Activated T-helper 2 cell treated with anti-CD3 and anti-CD28 coated beads, Interferon-gamma antibody, Interleukin-2, Interleukin-4, amounts not matched to agents 10 μg/mL and 5 μg/mL and 100 μg/mL, durations not matched to agents 14 hours and 24 hours and 36 hours (primary cell): ENCODE measurements at places on chromosomes 2 and 18.

DNA sequence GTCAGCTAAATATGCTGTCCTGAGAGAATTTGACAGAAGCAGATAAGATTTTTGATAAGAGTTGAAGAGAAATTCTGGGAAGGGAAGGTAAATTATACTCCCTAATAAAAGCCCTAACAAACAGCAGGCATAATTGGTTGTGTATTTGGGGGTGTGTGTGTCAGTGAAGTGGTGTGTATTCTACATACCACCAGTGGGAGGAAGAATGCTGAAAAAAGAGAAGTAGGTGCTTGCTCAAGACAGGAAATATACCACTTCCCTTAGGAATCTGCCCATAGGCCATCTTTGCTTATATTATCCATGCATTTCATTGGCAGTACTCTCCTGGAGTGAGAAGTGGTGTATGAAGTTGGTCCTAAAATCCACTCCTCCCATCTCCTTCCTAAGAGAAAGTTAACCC, 76.2 kb downstream of the FMNL2 start:
- H3K36me3 ChIP-seq = no peaks in the 10 kb centered on the region
- DNase-seq = no peak

DNA sequence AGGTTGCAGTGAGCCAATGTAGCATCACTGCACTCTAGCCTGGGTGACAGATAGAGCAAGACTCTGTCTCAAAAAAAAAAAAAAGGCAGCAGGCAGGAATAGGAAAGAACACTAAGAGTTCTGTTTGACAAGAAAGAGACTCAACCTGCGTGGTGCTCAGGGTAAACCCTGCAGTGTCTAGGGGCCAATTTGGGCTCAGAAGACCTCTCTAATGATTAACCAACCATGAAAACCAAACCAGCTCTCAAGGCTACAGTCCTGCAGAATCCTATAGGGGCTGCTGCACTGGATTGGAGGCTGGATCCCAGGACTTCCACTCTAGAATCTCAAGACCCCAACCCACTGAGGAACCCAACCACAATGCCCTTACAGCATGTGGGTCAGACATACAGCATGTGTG, 2.4 kb downstream of the TRABD2A start:
- peaks cover 67% of the 10 kb centered on the region for H3K4me1 ChIP-seq
- peaks cover 56% of the 10 kb centered on the region for H3K36me3 ChIP-seq
- H3K4me3 ChIP-seq = peak overlapping the region; percentile 58
- no peak for DNase-seq

DNA sequence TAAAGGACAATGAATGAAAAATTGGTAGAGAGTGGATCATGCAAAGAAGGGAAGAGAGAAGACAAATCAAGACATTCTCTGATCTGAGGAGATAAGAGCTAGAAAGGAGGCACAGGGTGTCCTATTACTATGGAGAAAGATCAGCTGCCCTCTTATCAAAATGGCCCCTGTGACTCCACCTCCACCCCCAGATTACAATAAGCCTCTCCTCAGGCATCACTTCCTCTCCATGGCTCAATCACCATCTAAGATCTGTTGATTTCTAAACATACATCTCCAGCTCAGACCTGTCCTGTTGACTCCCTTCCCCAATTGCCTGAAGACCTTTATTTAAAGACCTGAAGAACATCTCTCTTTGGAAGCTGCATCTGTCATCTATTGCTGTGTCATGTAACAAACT, 43.2 kb downstream of the SP100 start:
- no peaks in the 10 kb centered on the region for H3K27me3 ChIP-seq
- H3K4me3 ChIP-seq = no peak overlapping the region
- H3K4me1 ChIP-seq = peaks cover 52% of the 10 kb centered on the region
- H3K36me3 ChIP-seq = peaks cover 97% of the 10 kb centered on the region
- DNase-seq = no peak
- H3K27ac ChIP-seq = peak overlapping the region; percentile 34

- H3K27ac ChIP-seq = no peak overlapping the region
- DNase-seq = no peak
- H3K36me3 ChIP-seq = no peaks in the 10 kb centered on the region
- H3K4me1 ChIP-seq = no peaks in the 10 kb centered on the region
- H3K27me3 ChIP-seq = peaks cover 5% of the 10 kb centered on the region
These were observed 29.3 kb upstream of the ZNF385B start for GRCh38 chr2:179890666-179891065.

- peak overlapping the region; percentile 89 for H3K27ac ChIP-seq
- peaks cover 19% of the 10 kb centered on the region for H3K4me1 ChIP-seq
- peak; percentile 12 for DNase-seq
- H3K36me3 ChIP-seq = peaks cover 10% of the 10 kb centered on the region
- peak overlapping the region; percentile 61 for H3K4me3 ChIP-seq
These were observed 132.7 kb upstream of the XPO1 start for GRCh38 chr2:61670591-61671501.

GRCh38 chr2:222561817-222562645, 93.9 kb downstream of the FARSB start:
- DNase-seq = no peak
- H3K27me3 ChIP-seq = no peaks in the 10 kb centered on the region
- H3K36me3 ChIP-seq = peaks cover 11% of the 10 kb centered on the region
- no peaks in the 10 kb centered on the region for H3K4me1 ChIP-seq
- H3K27ac ChIP-seq = no peak overlapping the region

DNA sequence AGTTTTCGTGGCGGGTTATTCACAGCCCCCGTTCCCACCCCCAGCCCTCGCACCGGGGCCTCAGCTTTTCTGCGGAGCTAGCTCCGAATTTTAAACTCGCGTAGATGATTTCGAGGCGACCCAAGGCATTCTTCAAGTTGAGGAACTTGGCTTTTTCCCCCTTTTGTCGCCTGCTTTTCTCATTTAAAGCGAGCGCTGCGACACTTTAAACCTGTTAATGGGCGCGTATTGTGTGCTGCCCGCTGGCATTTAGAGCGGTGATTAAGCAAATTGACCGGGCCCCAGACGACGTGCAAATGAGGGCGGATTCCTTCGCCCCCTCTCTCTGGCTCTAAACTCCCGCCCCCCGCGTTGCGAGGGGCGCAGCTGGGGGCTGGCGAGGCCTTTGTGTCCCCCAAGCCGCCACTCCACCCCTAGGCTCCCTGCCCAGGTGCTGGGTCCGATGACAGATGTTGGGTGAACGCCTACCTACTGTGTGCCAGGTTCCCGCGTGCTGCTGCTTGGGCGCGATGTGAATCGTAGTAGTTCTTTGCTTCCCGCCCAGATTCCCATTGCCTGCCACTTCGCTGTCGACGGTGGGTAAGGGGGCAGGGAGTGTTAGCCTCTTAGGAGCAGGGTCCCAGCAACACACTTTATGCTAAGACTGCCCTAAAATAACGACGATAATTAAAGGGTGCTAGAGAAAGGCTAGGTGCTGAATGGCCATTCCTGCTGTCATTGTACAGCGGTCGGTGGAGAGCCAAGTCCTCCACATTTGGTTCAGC, 1.9 kb downstream of the TCF7L1 start:
- no peak for DNase-seq
- no peak overlapping the region for H3K27ac ChIP-seq
- H3K4me1 ChIP-seq = peaks cover 4% of the 10 kb centered on the region
- no peak overlapping the region for H3K4me3 ChIP-seq
- peaks cover 72% of the 10 kb centered on the region for H3K27me3 ChIP-seq

DNA sequence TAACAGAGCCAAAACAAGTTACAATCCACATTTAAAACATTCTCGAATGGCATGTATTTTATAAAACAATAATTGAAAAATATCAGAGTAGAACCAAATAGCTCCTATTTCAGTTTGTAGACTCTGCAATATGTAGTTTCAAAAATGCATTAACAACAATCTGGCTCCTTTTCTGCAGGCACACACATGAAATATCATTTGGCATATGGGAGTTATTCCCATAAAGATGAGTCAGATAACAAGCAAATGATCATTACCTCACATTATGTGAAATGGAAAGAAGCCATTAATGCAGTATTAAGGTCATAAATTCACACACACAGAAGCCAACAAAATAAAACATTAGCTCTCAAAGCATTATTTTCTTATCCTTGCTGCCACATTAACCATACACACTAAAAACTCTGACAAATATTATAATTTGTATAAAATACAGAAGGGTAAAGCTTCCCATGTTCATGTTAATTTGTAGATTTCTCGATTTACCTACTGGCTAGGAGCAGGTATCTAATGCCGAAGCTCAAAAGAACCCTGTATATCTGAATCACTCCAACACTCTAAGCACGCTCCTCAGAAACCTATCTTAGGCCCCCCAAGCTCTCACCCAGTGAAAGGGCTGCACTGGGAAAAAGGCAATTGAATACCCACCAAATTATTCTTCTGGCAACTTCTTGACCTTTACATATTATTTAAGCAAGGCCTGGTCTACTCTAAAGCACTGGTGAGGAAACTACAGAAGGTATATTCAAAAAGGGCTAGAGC, 13.8 kb downstream of the NBAS start:
- DNase-seq = no peak
- H3K27ac ChIP-seq = no peak overlapping the region
- H3K4me1 ChIP-seq = peaks cover 2% of the 10 kb centered on the region
- H3K4me3 ChIP-seq = no peak overlapping the region
